ENCODE measurements at places on chromosomes 5 and 9.
A peak's percentile ranks its signal among the peaks of the same experiment; 100 is the strongest.

- DNase-seq, result no peak
Observed at GRCh38 chr5:32505756-32506155, 61.2 kb upstream of the ZFR start.

DNA sequence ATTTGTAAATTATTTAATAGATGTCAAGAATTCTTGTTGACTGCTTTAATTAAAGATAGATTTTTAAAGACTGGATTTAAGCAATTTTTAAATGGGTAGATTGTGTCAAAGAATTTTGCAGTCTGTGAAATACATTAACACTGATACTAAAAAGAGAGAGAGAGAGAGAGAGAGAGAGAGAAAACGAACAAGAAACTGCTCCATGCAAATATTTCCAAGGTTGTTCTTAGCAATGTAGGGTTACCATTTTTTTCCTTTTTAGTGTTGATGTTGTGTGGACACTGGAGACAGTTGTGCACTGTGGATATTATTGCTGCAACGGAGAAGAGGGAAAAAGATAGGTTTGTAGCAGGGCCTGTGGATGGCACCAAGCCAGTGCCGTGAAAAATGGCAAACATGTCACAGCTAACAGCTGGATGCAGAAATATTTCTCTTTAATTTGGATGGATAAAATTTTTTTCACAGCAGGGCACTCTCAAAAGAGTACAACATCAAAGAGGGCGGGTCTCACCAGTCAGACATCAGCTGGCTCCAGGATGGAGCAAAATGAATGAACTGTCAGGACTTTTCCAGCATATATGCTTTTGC, 58.2 kb downstream of the PRDM6 start:
- DNase-seq, result no peak

DNA sequence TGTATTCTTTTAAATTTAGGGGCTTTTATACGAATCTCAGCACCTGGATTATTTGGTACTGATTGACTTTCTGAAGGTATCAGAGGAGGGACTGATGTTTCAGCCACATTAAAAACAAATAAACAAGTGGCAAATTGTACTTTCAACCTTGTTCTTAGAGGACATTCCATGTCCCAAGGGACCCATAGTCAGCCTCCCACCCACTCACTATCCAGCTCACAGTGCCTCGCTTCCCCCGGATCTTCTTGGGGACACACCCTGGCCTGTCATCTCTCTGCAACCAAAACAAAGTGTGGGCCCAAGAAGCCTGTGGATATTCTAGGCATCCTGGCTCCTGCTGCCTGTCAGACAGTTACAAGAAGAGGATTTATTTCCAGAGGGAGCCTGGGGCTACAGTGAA, 8.8 kb upstream of the BOD1 start:
- DNase-seq, result no peak

DNA sequence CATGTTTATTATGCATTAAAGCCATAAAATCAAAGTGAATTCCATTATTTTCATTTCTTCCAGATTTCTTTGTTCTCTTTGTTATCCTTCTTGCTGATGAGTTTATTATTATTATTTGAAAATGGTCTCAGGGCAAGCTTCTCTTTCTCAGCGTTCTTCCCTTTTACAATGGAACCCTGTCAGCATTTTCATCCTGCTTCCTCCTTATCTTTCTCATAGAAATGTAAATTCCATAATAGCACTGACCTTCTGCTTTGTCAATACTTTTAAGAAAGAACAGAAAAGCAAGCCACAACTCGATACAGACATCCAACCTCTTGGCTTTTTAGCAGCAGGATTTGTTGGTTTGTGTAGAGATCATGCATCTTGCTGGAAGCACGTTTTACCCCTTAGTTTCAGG, 114.0 kb upstream of the BASP1 start:
- no peak for DNase-seq

DNA sequence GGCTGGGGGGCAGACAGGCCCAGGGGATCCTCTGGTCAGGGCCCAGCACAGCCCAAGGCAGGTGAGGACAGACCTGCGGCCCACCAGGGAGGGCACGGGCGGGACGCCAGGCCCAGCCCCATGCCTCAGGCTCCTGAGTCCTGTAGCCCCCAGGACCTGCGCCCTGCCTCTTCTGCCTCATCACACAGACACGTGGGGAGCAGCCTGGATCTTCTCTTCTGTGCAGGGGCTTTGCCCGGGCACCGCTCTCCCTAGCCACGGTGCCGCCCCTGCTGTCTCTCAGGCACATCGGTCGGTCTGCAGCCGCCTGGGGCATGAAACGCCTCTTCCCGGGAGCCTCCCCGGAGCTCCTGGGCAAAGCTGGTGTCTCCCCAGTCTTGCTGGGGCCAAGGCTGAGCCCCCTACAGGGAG, 40.2 kb upstream of the EGFL7 start:
- no peak for DNase-seq

DNA sequence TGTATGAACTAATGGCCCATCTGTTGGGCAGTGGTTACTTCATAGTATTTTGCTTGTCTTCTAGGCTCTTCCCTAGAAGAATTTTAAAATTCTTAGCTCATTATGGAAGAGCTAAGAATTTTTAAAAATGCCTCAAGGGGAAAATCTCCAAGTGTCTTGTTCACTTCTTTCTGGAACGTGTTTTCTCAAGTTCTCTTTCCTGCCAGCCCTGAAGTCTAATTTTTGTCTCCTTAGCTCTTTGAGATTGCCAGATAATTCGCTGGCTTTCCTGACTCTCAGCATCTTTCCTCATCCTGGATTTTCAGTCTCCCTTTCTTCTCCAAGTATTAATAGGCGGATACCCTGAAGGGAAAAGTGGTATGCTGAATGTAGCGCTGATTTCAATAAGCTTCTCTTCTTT, 395.4 kb downstream of the ARRDC3 start:
- no peak for DNase-seq

GRCh38 chr5:1975898-1976765, 93.4 kb upstream of the IRX4 start:
- DNase-seq, result no peak

- DNase-seq, result peak; percentile 29
Observed at GRCh38 chr5:149857499-149857898, 87.1 kb downstream of the PDE6A start.

- DNase-seq, result no peak
Observed at GRCh38 chr5:83368319-83368718, 103.2 kb upstream of the VCAN start.

DNA sequence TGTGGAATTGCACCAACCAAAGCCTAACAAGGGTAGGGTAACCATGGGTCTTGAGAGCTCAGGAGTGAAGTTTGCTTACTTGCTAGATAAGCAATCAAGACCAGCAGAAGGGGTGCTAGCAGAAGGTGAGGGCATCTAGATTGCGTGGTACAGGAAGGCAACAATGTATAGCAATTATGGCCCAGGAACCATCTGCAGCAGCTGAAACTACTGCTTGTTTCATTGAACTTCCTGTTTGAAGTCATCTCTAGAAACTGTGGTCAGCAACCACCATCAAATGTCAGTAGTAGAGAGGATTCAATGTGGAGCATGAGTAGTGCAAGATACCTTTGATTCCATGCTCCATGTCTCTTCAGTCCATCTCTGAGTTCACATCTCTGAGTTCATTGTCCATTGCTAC, 462.1 kb upstream of the GRAMD2B start:
- no peak for DNase-seq

- no peak for DNase-seq
Observed at GRCh38 chr5:7794823-7795222, 56.1 kb downstream of the CFAP90 start.

DNA sequence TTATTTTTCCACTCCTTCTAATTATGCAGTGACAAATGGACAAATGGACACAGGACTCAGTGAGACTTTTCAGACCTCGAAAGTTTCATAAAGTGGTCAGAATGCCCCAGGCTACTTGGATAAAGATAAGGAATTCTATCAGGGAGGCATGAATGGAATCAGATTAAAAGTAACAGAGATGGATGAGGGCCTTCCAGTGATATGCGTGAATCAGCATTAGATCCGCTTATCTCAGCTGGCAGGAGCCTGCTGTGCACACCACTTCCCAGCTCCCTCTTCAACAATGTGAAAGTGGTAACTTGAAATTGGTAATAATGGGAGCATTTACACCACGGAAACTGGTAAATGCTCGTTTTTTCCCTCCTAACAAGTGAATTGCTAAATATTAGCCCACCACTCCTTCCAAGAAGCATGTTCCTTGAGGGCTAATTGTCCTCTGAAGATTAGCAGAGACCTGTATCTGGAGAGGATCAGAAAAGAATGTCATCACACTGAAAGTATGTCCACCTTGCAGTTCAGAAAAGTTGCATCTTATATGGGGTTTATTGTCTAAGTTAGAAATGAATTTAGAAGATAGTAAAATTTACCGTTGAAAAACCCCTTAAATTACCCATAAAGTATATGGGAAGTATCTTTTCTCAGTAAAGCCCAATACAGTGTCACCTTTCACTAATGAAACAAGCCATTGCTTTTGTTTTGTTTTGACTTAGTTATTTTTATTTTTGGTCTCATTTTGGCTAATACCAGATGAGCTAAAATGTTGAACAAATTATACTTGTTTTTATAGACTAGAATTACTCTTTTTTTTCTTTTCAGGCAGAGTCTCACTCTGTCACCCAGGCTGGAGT, 125.3 kb downstream of the DPYSL3 start:
- no peak for DNase-seq

GRCh38 chr9:17009071-17009470, 125.8 kb upstream of the CNTLN start:
- no peak for DNase-seq

GRCh38 chr5:181222630-181223057, 437 bp upstream of the TRIM41 start:
- DNase-seq, result no peak

All from SHP77 (cell line).